BJ (cell line): ENCODE measurements at places on chromosomes 5 and 9.

- DNase-seq, result no peak
These were observed 151.7 kb upstream of the SMIM23 start for GRCh38 chr5:171633776-171634470.

GRCh38 chr9:6133346-6134063 lies 82.1 kb upstream of the IL33 start:
- no peak for DNase-seq

GRCh38 chr5:6644794-6645241 lies 11.6 kb downstream of the SRD5A1 start:
- no peak for DNase-seq

DNA sequence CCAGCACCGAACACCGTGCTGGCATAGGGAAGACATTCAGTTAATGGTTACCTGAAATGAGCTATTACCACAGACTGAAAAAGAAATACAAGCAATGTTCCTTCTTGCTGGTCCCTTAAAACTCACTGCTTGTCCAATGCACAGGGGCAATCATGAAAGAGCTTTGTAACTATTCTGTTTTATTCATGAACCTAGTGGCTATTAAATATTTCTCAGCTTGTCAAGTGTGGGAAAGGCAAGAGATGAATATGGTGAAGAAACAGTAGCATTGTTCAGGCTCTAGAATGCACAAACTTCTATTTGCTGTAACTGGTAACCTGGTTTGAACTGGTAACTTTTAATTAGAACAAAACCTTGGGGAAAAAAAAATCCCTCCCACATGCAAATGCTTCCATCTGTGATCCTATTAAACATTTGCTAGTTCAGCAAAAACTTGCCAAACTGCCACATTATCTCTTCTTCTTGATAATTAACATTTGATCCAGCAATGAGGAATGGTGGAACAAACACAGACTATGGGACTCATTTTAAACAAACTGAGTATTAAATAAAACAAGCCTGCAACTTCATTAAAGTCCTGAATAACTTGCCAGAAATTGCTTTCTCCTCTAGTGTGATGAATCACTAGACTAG lies 36.1 kb downstream of the YIPF5 start:
- DNase-seq, result no peak

DNA sequence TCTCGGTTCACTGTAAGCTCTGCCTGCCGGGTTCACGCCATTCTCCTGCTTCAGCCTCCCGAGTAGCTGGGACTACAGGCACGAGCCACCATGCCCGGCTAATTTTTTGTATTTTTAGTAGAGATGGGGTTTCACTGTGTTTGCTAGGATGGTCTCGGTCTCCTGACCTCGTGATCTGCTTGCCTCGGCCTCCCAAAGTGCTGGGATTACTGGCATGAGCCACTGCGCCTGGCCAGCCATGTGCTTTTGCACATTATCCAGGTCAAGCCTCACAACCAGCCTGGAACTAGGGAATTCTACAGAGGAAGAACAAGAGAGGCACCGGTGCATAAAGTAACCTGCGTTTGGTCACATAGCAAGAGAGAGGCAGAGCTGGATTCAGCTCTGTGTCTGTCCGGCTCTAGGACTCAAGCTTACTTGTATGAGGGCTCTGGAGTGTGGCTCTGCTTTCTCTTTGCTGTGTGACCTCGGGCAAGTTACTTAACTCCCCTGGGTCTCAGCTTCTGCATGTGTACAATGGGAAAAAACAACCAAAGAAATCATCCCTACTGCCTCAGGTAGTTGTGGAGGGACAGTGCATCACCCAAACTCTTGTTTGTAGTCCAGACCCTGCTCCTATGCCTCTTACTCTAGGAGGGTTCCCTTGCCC lies 6.3 kb downstream of the FGF18 start:
- no peak for DNase-seq

DNA sequence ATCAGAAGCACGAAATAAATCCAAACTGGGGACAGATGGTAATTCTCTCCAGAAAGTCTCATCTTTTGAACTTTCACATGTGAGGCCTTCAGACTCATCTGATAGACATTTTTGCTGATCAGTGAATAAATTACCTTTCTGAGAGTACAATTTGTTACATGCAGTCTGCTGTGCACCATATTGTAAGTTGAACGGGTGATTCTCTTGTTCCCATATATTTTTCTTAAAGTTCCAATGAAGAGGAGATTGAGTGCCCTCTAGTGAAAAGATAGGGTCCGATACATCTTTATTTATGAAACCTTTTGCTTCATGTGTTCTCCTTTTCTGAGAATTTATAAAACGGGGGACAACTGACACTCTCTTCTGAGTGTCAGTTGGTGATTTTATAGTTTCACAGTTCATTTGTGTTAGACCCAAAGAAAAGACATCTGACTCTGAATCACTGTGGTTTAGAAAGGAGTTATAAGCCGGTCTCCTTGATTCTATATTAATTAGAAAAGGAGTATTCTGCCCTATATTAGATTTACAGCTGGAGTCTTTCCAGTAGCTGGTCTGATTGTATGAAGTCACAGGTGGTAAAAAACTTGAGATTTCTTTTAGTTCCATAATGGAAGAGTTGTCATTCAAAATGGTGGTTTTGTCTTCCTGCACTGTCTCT lies 30.4 kb downstream of the GNG10 start:
- DNase-seq, result peak; percentile 16

- DNase-seq, result no peak
These were observed 98.3 kb upstream of the ATP10B start for GRCh38 chr5:160950311-160950710.

DNA sequence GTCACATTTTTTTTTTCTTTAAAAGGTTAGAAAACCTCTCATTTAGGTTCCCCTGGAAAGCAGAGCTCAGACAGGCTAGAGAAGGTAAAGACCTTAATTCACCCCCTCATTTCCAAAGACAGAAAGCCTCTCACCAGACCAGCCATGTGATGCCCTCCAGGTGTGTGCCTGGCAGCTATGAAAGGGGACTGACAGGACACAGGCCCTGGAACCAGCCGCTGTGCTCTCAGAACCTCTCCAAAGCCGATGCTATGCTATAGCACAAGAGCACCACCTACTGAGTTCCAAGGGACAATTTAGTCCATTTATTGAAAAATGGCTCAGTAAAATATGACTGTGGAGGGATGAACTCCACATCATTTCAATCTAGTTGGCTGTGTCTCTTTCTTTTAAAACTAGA lies 48.8 kb downstream of the FANCC start:
- DNase-seq, result no peak

GRCh38 chr5:113735751-113736150 lies 222.3 kb downstream of the YTHDC2 start:
- DNase-seq, result no peak

DNA sequence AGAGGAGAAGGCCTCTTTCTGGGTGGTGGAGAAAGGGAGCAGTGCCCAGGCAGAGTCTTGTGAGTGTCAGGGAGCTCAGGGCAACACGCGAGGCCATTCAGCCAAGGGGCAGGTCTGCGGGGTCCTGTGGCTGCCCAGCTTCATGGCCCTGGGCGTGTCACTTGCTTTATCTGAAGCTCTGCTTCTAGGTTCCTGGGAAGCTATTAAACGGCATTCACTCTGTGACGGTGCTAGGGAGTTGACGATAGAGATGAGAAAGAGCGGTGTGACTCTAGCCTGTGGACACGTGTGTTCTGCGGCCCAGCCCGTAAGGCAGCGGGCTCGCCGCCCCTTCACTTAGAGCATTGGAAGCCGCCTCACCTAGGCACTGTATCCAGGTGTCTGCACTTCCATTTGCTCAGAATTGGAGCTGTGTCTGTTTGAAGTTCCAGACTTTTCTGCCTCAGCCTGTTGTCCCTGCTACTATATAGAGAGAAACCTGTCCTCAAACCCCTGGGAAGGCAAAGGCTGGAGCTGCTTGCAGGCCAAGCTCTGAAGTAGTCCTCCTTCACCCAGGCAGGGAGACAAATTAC lies 88.3 kb downstream of the PHF2 start:
- DNase-seq, result no peak
